ENCODE measurements at places on chromosomes 2 and 18. TPM values are rescaled to one million over a fixed set of nuclear protein-coding genes. Genes with fewer than 3 reads are reported as not detected.

Gene CDH2
- 326 TPM for total RNA-seq

Gene CCDC88A
- total RNA-seq = 74.6 TPM

GRCh38 chr2:121187982-121188411 is 97.0 kb downstream of the TFCP2L1 start:
- H3K36me3 ChIP-seq = no peaks in the 10 kb centered on the region
- no peak overlapping the region for H3K4me3 ChIP-seq
- DNase-seq = no peak
- H3K27ac ChIP-seq = no peak overlapping the region

DNA sequence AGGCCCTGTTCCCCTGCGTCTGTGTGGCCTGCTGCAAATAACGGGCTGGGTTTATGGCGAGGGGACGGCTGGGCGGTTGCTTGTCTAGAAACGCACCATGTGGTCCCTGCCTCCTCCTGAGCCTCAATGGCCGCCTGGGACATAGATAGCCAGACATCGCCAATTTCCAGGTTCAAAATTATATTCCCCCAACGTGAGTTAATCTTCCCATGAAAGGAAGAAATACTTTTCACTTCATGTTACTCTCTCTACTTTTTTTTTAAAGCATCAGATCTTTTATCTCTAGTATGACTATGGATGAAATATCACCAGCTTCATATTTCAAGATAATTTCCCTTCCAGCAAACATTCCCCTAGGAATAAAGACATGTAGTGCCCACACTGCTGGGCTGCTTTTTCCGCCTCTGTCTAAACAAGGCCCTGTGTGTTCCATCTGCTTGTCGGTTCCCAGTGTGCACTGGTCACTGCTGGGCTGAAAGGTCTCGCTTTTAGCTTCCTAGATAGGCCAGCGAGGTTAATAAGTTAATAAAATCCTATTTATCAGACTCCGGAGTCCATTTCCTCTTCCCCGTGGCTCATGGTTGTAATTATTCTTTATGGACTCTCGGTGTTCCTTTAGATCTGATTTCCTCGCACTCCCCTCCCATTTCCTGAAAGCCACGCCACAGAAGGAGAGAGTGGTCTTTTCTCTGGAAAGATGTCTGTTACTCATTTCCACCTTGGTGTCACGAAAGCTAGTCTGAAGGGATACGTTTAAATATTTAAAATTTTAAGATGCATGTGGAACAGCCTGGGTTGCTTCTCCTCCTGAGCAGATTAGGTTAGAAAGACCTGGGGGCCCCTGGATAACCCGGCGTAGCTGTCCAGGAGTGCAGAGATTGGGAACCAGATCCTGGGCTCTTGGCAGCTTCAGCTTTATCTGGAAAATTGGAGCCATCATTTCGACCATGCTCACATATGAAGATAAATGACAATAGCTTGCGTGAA is 196.6 kb upstream of the COPS8 start:
- H3K4me1 ChIP-seq = peaks cover 10% of the 10 kb centered on the region
- no peak overlapping the region for H3K4me3 ChIP-seq
- DNase-seq = no peak
- H3K27me3 ChIP-seq = no peaks in the 10 kb centered on the region
- no peaks in the 10 kb centered on the region for H3K36me3 ChIP-seq
